ENCODE measurements at places on chromosomes 12 and 14. TPM values are rescaled to one million over a fixed set of nuclear protein-coding genes. Genes with fewer than 3 reads are reported as not detected.

- no peak for DNase-seq
These were observed 69.6 kb downstream of the ITPK1 start for GRCh38 chr14:93045965-93046704.

GRCh38 chr14:32366256-32366879 is 37.3 kb downstream of the AKAP6 start:
- DNase-seq = no peak

DNA sequence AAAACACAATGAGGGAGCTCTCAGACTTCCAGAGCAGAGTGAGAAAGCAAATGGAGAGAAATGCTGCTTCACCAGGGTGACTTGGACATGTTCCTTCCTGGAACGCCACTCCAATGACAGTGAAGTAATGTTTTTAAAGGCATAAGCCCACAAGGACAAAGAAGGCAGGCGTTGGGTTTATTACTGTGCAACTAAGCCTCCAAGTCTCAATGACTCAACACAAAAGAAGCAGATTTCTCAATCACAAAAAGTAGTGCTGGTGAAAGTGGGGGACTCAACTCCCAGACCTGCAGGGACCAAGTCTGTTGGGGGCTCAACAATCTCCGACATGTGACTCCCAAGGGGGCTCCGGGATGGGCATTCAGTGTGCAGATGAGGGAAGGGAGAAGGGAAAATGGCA is 505.2 kb downstream of the BCL11B start:
- DNase-seq = no peak

DNA sequence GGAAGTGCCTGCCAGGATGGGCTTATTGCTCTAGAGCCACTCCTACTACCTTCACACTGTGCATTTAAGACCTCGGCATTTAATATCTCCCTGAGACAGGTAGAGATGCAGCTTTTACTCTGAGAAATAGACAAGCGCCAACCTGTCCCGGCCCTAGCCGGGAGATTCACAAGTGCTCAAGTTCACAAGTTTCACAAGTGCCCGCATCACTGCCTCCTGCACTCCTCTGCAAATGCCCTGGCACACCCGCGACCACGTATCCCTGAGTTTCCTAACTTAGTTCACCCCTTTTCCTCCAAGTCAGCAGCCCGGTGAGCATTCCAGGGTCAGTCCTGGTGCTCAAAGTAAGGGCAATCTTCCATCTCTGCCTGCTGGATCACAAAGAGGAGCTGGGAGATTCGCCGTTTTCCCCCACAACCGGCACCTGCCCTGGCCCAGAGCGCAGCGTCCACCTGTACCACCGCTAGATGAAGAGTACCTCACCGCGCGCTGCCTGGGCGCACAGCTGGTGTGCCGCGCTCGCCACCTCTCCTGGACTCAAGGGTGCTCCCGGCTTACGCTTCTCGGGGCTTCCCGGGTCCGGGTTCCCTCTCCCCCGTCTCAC is 5.0 kb upstream of the SLC38A4 start:
- DNase-seq = no peak

GRCh38 chr12:107242189-107242588 is 148.8 kb upstream of the CRY1 start:
- DNase-seq = no peak

DNA sequence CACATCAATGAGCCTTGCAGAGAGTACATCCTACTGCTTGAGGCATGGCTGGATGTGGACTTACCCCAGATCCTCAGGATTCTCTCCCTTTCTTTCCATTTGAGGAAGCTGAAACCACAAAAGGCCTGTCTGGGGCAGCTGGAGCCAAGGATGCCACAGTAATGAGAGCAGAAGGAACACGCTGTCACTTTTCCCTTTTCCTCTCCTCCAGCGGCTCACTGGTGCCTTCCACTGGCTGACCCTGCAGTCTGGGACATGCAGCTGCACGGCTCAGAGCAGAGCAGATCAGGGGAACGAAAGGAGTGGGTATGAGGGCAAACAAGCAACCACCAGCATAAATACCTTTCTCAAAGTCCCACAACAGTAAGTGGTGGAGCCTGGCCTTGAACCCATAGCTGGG is 78.2 kb downstream of the GAS2L3 start:
- no peak for DNase-seq

GRCh38 chr12:113302886-113303640 is 31.8 kb downstream of the SLC8B1 start:
- peak; percentile 78 for DNase-seq

DNA sequence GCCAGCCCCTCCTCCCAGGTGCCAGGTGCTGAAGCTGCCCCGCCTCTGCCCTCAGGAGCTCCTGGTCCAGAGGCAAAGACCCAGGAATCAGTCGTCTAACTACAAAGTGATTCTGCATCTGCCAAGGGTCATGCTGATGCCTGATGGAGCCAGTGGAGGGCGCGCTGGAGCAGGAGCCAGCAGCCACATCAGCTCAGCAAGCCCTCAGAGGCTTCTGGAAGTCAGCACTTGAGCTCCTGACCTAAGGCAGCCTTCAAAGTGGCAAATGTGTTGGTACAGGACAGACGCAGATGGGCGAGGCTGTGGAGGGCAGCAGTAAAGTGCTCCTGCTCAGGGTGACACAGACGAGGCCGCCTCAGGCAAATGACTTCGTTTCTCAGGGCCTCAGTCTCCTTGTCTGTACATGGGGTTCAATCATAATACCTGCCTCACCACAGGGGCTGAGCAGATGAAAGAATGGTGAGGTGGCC is 10.9 kb downstream of the C12orf43 start:
- DNase-seq = no peak

DNA sequence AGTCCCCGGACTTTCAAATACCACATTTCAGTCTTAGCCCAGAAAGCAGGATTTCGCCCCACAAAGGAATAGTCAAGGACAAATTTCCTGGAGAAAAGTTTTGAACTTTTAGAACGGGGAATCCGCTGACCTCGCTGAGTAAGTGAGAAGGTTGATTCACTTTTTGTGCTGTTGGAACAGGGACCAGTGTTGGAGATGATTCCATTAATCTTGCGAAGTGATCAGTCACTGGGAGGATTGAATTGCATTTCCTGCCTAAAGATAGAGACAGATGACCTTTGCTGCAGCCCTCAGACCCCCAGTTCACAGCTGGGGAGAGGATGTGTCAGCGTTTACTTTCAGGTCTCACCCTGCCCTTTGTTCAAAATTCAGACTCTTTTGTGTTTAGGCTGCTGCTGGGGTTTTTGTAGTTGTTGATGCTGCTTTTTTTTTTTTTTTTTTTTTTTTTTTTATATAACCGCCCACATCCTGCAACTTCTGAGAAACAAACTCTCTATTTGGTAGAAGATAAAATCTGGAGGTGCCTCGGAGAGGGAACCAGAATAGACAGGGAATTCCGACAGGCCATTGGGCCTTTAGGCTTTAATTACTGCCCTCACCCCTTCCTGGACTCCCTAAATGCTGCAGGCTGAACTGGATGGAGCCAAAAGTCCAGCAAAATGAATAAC is 9.8 kb upstream of the KDM2B start:
- peak; percentile 82 for DNase-seq

GRCh38 chr14:80124794-80125193 is 86.5 kb downstream of the DIO2 start:
- no peak for DNase-seq

GRCh38 chr14:28765831-28766468 is 637 bp upstream of the FOXG1 start:
- no peak for DNase-seq

- no peak for DNase-seq
These were observed 113.6 kb upstream of the SFSWAP start for GRCh38 chr12:131597333-131597732.

DNA sequence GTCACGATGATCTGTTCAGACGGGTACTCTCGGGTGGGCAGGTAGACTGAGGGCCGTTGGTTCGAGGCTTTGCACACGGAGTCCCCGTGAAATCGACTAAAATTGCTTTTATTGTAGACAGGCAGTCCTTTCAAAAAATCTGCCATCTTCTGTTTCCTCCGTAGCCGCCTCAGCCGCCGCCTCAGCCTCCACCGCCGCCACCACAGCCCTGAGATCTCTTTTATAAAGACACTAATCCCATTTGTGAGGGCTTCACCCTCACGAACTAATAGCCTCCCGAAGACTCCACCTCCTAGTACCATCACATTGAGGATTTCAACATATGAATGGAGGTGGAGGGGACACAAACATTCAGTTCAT is 74.2 kb downstream of the KLHL28 start:
- DNase-seq = no peak

DNA sequence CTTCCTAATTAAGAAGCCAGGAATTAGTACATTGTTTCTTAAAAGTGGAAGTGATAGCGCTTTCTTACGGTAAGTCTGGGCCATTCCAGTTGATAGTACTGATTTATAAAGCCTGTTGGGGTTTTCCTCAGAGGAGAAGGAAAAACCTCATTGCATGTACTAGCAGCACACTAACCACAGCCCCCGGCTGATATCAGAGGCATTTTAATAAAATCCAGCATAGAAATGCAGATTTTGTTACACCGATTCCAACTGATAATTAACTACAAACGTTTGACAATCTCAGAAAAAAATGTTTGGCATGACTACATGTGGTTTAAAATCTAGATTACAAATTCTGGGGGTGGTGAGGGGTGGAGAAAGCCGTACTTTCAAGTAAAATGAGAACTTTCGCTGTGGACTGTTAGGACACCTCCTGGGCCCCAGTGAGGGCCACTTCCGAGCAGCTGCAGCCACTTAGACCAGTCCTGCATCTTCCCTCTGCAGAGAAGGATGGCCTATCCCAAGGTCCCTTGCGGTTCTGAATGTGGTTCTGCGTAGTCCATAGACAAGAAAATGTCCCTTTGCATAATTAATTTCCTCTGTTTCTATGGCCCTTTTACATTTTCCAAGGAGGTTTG is 374.4 kb downstream of the NUAK1 start:
- no peak for DNase-seq

DNA sequence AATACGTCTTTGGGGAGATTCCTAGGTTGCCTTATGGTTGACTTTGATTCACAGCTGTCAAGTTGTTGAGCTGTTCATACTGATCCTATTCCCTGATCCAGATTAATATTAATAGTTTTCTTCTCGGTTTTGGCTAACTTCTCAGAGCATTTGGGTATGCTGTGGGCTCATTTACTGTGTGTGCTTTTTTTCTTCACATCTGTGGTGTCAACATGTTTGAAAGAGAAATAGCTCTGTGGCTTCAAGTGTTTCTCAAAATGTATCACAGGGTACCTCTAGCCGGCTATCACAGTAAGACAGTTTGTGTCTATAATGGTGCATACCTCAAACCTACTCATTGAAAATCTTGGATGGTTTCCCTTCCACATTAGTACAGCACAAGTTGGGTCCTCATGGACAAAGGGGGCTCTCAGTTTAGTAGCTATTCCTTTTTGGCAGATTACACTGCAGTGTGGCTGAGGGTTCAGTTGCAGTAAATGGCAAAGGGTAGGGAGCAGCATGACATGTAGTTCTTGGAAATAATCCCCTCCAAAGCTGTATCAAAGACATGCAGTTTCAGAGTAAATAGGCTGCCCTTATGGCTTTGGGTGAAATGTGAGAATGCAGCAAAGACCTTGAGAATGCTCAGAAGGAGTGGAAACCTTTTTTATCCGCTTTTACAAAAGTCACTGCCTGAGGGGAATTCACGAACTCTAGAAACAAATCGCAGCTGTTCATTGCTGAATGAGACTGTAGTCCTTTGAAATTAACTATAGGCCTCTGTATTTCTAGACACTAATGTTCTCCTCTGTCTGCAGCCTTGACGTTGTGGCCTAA is 102.4 kb upstream of the ATF1 start:
- no peak for DNase-seq

DNA sequence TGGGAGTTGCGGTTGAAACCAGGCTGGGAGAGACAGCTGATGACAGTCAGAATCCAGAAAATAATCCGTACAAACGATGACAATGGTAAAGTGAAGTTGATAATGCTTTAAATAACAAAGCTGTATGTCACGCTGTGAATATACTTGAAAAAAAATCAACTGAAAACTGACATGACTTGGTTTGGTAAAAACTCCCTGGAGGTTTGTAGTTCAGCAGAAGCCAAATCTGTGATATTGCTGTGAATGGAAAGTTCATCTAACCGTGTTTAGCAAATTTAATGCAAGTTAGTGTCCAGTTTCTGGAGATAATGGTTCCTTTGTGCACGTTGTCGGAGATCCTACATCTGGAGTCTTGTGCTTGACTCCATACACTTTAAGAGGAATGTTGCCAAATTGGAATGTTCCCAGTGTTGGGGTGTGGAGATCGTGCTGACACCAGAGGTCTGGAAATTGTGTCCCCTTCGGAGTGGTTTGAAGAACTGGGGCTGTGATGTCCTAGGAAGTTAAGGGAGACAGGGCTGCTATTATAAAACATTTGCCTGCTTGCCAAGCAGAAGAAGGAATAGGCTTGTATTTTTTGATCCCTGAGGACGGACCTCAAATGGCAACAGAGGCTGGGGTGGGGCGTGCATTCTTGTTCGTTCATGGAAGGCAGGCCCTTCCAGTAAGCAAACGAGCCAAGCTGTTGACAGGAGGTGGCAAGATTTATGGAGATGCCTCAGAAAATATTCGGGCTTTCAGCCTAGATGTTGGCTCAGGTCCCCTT is 30.6 kb downstream of the PPFIBP1 start:
- no peak for DNase-seq

DNA sequence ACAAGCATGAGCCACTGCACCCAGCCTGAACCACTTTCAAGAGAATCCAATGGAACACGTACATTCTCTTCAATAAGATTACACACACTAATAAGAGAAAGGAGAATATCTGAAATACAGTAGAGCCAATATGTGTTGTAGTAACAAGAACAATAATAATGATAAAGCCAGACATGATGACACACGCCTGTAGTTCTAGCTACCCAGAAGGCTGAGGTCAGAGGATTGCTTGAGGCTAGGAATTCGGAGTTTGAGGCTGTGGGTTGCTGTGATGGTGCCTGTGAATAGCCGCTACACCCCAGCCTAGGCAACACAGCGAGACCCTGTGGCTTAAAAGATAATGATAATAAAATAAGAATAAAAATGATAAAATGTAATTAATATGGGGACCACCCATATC is 15.6 kb downstream of the APOBEC1 start:
- DNase-seq = no peak

- no peak for DNase-seq
These were observed 4.7 kb downstream of the ABCD4 start for GRCh38 chr14:74297986-74298385.

The CLEC9A gene
- polyA plus RNA-seq = not detected

The CLEC1B gene
- not detected for polyA plus RNA-seq

The EXOC3L4 gene
- polyA plus RNA-seq = not detected

The RNASE1 gene
- 0.25 TPM for polyA plus RNA-seq

The RAPGEF3 gene
- 1.8 TPM for polyA plus RNA-seq

The CLEC4D gene
- polyA plus RNA-seq = not detected

The TMEM233 gene
- not detected for polyA plus RNA-seq

The OAS2 gene
- 20.4 TPM for polyA plus RNA-seq

The HOXC6 gene
- polyA plus RNA-seq = not detected

The GPR65 gene
- 8.7 TPM for polyA plus RNA-seq

The TDG gene
- polyA plus RNA-seq = 14.9 TPM
